ENCODE measurements at places on chromosomes 5 and 9. TPM values are rescaled to one million over a fixed set of nuclear protein-coding genes. Genes with fewer than 3 reads are reported as not detected.

The PCDHGB1 gene
- total RNA-seq: 0.53 TPM

DNA sequence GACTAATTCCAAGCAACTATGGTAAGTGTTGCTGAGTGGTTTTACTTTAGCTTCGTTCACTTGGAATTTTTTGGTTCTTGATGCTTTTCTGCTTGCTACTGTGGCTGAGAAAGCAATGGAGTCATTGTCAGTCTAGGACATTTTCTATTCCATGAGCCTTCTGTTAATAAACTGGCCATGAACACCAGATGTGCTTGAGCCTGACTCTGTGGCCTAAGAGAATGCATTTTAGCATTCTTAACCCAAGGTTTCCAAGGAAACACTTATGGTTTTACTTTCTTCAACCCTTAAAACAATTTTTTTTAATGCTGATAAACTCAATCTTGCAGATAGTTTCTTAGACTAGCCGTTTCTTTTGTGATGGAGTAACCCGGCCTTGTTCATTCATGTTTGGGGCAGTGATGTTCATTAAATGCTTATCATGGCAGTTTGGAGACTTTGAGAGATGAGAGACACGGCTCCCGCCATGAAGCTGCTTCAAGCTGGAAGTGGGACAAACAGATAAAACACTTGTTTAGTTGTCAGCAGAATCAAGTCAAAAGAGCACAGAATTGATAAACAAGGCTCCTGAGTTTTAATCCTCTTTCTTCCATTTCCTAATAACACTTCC lies 42.4 kb downstream of the OSTF1 start:
- H3K4me3 ChIP-seq: no peak overlapping the region
- H3K36me3 ChIP-seq: peaks cover 47% of the 10 kb centered on the region
- DNase-seq: no peak

- no peaks in the 10 kb centered on the region for H3K27me3 ChIP-seq
- no peaks in the 10 kb centered on the region for H3K36me3 ChIP-seq
- no peak within 1 kb of the TSS for H3K27ac ChIP-seq
- H3K4me1 ChIP-seq: no peaks in the 10 kb centered on the region
- no peak within 1 kb of the TSS for H3K4me3 ChIP-seq
Observed at GRCh38 chr5:141223112-141223783, at the start of gene PCDHB14. Gene PCDHB14, plus strand, starts transcription at chr5:141223343. Its CDS starts 163 bp downstream, at chr5:141223506.

- H3K4me1 ChIP-seq: no peaks in the 10 kb centered on the region
- no peaks in the 10 kb centered on the region for H3K27me3 ChIP-seq
- H3K27ac ChIP-seq: no peak overlapping the region
- H3K4me3 ChIP-seq: no peak overlapping the region
Observed at GRCh38 chr5:32720300-32720699, 9.2 kb downstream of the NPR3 start.

The GFPT2 gene
- total RNA-seq: 20.8 TPM

The LCN2 gene
- 22.1 TPM for total RNA-seq

GRCh38 chr9:80932181-80932580 lies 757.2 kb downstream of the TLE1 start:
- no peaks in the 10 kb centered on the region for H3K36me3 ChIP-seq
- H3K27me3 ChIP-seq: no peaks in the 10 kb centered on the region
- no peak for DNase-seq
- H3K4me1 ChIP-seq: no peaks in the 10 kb centered on the region
- H3K4me3 ChIP-seq: no peak overlapping the region

The HTR1A gene
- not detected for total RNA-seq

Data from Peyer's patch (tissue), 4 donors.